ENCODE measurements at places on chromosomes 7 and 10.

DNA sequence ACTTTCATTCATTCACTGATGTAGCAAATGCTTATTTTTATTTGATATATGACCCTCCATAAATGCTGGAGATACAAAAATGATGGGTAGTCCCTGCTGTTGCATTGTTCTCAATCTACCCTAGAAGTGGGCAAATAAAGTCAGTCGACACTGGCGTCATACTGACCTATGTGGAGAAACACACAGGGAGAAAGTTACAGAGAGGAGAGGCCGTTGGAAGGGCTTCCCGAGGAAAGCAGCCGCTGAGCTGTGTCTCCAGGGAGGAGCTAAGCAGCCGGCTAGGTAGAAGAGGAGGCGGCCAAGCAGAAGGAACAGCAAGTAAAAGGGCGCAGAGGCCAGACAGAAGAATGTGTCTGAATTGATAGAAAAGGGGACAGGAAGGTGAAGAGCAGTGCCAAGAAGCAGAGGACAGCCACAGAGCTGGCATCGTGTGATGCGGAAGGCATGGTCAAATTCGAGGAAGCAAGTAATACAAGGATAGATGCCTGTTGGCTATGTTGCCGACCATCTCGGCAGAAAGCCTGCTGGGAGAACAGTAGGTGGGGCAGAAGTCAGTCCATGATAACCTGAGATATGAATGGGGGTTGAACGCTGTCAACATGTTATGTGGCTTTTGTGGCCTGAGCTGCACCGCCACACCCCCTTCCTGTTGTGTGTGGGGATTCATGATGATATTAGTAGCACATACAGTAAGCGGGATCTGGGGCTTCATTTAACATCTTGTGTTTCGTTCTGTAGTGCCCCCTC, 25.9 kb downstream of the ST8SIA6 start:
- no peak for DNase-seq

- DNase-seq: peak; percentile 58
Observed at GRCh38 chr7:519484-520390, at the start of gene PDGFA. PDGFA (minus strand) TSS chr7:519846; CDS start chr7:519001, 845 bp downstream.

DNA sequence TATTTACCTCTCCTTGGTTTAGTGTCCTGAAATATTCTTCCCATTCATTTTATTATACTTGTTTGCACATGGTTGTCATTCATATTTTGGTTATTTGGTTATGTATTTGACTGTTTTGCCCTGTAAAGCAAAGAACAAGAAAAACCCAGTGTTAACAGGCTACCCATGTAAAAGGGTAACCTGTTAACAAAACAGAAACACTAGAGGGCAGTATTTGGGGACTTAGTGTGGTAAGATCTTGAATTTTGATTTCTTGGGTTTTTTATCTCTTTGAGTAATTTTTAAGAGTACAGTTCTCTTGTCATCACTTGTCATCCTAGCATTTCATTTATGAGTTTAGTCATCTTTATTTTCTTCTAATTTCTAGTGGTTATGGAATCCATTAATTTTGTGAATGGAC, 51.3 kb downstream of the POLL start:
- DNase-seq: no peak

DNA sequence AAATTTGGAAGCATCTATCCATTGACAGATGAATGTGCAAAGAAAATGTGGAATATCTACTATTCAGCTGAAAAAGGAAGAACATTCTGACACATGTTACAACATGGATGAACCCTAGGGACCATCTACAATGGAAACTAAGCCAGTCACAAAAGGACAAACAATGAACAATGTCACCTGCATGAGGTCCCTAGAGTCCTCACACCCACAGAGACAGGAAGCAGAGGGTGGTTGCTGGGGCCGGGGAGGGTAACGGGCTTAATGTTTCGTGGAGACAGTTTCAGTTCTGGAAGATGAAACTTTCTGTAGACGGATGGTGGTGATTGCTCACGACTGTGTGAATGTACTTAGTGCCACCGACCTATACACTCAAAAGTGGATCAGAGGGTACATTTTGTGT, 282.9 kb downstream of the ADARB2 start:
- no peak for DNase-seq

DNA sequence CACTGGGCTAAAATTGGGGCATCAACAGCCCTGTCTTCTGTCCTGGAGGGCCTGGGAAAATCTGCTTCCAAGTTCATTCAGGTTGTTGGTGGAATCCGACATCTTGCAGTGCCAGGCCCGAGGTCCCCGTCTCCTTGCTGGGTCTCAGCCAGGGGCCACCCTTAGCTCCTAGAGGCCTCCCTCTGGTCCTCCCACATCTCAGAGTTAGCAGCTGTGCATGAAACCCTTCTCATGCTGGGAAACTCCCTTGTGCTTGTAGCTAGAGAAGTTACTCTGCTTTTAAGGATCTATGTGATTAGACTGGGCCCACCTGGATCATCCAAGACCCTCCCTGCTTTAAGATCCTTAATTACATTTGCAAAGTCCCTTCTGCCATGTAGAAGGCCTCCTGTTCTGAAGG, 15.3 kb downstream of the HIP1 start:
- no peak for DNase-seq

DNA sequence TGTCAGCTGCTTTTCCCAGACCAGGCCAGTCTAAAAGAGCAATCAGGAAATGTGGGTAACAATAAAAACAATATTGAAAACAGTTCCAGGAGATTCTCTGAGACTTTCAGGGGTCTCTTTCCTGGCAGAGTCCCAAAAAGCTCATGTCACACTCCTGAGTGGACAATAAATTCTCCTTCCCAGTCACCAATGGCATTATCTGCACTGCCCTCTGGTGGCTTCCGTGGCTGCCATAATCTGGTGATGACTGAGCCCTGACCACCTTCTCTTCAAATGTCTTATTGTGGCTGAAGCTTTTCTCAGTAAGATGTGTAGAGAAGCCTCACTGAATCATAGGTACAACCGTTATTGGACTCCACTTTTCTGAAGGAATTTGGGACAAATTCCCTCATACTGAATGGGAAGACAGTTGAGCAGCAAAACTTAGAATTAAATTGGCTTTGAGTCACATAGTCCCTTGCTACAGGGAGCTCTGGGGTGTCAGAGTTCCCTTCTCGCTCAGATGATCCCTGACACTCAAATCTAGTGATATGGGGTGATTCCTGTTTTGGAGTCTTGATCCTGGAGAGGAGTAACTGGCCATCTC, 24.4 kb upstream of the ASAH2 start:
- no peak for DNase-seq

DNA sequence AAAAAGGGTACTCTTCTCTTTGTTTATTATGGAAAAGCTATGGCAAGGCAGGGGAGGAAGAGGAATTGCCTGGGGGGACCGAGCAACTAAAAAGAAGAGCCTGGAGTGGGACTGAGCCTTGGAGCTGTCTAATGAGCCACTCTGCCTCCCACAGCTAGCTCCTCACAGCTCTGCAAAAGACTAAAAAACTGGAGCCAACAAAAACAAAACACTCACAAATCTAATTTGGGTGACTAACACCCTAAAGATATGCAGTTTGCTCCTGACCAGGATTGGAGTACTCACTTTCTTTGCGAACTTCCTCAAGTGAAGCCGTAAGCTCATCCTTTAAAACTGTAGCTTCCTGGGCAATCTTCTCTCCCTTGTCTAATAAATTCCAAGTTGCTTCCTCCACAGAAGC, 89.4 kb downstream of the CTNNA3 start:
- no peak for DNase-seq

- DNase-seq: no peak
Observed at GRCh38 chr7:14389181-14389591, 399.7 kb upstream of the ETV1 start.

- peak; percentile 30 for DNase-seq
Observed at GRCh38 chr7:35875292-35875691, 74.4 kb downstream of the SEPTIN7 start.

GRCh38 chr10:102721954-102722353, 7.5 kb downstream of the SFXN2 start:
- no peak for DNase-seq

DNA sequence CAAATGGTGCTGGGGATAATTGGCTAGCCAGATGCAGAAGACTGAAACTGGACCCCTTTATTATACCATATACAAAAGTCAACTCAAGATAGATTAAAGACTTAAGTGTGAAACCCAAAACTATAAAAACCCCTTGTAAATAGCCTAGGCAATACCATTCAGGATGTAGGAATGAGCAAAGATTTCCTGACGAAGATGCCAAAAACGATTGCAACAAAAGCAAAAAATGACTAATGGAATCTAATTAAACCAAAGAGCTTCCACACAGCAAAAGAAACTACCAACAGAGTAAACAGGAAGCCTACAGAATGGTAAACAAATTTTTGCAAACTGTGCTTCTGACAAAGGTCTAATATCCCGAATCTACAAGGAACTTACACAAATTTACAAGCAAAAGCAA, 30.9 kb upstream of the PLXDC2 start:
- DNase-seq: peak; percentile 39

DNA sequence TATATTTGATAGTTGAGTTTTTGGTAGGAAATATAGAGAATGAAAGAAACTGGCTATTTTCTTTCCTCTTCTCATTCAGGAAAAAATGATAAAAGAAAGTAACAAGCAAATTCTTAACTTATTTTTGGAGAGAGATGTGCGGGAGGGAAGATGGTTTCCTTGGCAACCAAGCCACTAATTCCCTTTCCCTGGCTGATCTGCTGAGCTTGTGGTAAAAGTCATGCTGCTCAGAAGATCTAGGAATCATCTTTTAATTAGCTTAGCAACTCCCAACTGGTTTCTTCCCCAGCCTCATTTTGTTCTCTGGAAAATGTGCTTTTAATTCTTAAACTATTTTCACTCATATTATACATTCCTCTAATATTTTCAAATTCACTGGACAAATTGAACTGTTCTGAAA, 11.8 kb downstream of the UROS start:
- peak; percentile 25 for DNase-seq

DNA sequence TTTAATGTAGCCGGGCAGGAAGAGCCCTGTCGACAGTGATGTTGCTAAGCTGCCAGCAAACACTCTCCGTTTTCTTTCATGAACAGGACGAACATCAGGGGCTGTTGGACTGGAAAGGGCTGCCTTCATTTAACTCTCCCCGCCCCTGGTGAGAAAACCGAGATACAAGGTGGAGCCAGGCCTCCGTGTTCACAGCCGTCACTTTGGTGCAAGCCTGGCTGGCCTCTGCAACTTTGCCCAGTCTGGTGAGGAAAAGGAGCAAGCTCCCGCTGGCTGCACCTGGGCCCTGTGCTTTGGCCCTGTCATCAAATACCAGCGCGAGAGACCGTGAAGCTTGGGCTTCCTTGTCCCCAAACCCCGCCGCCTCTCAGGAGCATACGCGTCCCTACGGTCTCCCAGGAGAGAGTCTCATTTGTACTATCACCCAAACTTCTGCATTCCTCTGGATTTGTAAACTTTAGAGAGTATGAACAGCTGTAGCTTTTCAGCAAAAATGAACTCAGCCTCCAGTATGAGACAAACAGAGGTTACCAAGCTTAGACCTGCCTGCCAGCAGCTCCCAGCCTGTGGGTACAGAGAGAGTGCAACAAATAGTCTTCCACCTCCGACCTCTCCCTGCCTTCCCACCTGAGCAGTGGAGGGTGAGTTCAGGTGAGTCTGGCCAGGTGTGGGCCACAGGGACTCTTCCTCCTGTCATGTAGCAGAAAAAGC, 445.3 kb upstream of the MGMT start:
- no peak for DNase-seq

DNA sequence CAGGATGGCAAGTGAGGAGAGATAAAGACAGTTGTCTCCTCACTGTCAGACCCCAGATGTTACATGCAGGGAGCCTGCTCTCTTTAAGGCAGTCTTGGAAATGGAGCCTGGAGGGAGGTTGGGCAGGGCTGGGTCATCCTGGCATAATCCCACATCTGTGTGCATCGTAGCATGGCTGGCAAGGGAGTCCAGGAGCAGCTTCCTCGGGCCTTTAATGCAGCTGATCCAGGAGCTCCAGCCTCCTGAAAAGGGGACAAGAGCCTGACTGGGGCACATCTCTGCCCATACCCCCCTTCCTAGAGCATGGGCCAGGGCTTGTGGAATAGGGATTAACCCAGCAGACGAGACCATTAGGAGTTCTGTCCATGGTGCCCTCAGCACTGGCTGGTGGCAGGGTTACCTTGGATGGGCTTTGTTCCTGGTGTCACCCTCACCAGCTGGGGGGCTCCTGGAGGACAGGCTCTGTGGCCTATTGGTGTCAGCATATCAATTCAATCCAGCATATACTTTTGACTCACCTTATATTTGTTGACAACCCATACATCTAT, 34.9 kb downstream of the TBATA start:
- DNase-seq: no peak

- peak; percentile 63 for DNase-seq
Observed at GRCh38 chr10:88810196-88810961, 7.8 kb downstream of the LIPM start.

- no peak for DNase-seq
Observed at GRCh38 chr7:77571801-77572200, 34.7 kb downstream of the PTPN12 start.

GRCh38 chr10:103678178-103678526, 177.2 kb downstream of the SH3PXD2A start:
- peak; percentile 98 for DNase-seq

DNA sequence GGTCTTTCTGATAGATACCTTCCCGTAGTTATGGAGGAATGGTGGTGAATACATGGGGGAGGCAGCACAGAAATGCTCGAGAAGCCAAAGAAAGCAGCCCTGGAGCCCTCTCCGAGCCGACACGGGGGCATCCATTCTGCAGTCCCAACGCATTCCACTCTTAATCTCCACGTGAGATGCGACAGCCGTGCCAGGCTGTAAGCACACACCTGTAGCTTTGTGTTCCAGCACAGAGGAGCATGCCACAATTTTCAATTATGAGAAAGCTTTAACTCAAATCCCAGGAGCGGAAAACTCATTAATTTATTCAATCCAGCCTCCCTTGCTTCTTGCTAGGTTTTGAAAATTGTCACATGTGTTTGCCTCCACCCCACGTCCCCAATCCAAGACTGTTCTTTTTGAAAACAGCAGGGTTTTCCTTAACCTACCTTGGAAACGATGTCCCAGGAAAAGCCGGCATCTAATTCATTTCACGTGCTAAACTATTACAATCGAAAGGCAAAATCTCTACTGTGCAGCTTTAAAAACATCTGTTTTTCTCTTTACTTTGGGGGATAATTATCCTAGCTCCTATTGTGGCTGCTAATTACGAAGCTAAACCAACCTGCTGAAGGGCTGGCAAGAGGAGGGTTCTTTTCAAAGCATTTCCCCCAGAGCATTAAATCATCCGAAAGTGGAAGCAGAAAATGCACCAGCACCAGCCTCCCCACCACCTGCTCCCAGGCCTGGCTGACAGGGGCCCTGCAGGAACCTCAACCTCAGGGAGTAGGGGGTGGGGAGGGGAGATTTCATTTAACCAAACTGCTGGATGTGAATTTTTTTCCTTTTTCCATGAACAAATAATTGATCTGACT, 56.0 kb upstream of the CHST15 start:
- DNase-seq: no peak

DNA sequence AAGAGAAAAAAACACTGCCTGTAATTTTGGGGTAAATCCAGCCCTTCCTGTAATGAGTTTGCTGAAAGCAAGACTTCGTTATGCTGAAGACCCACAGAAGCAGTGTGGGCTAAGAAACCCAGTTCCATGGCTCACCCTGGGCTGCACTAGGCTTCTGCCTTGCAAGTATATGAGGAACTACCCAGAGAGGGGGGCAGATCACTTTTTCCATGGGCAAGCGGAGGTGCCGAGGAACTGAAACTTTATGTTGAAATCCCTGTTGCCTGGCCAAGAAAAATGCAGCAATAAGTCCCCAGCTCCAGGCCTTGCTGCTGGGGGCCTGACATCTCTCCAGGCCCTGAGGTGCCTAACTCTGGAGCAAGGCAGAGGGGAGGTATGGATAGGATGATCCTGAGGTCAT, 8.5 kb downstream of the RASSF4 start:
- DNase-seq: peak; percentile 77
